COR-L47 (cell line): ENCODE measurements at places on chromosomes 4 and X.

GRCh38 chr4:138671606-138672084 lies 343.9 kb upstream of the NOCT start:
- no peak for DNase-seq

DNA sequence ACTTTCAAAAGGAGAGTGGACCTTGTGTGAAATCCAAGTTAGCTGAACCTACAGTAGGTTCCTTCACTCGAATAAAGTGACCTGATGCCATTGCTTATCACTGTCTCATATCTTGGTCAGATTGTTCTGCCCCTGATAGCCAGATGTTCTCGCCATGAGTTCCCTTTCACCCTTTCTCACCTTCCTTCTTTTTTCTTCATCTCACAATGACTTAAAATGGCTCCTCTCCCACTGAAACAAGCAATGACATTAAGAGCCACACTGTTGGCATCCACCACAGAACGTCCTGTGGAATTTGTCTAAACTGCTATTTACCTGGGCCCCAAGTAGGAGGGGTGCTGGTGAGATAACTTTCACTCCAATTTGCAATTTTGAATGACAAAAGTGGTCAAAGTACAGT lies 227.6 kb upstream of the PPP1R2C start:
- no peak for DNase-seq

- no peak for DNase-seq
Measured at GRCh38 chrX:129732857-129733256, 5.9 kb upstream of the XPNPEP2 start.

GRCh38 chr4:88807499-88807898 lies 109.9 kb upstream of the NAP1L5 start:
- no peak for DNase-seq

DNA sequence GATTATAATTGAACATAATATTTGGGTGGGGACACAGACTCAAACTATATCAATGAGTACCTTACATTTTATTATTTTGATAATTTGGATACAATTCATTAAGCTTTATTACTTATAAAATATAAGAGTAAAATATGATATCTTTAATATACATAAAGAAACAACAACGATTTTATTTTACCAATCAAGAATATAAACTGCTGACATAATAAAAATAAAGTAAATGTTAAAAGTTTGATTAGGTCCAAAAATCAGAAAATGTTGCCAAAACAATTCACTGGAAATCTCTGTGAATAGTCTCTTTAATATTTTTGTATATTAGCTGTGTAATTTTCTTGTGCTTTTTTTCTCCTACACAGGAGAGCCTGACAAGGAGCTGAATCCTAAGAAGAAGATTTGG lies 21.4 kb downstream of the GIMD1 start:
- no peak for DNase-seq

DNA sequence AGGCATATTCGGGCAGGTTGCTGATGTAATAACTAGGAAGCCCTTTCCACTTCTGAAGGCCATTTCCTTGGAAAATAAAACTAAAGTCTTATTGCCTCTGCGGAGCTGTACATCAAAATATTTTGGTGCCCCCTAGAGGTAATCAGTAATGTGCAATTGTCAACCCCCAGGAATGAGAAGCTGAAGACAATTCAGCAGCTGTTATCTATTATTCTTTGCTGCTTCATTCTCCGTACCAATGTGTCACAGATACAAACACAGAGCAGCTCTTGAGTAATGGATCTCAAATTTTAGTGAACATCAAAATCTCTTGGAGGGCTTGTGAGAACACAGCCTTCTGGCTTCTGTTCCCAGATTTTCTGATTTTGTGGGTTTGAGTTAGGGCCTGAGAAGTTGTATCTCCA lies 3.5 kb upstream of the SLIT2 start:
- DNase-seq, result peak; percentile 70

- peak; percentile 43 for DNase-seq
Measured at GRCh38 chr4:176340871-176341685, 21.3 kb downstream of the SPCS3 start.

GRCh38 chr4:45120163-45120562 lies 393.8 kb upstream of the GNPDA2 start:
- DNase-seq, result no peak

GRCh38 chrX:47625365-47625764 lies 4.4 kb downstream of the CFP start:
- no peak for DNase-seq

- no peak for DNase-seq
Measured at GRCh38 chrX:5220421-5220820, 1008.2 kb downstream of the NLGN4X start.

GRCh38 chr4:183455431-183456195 lies 11.2 kb downstream of the CDKN2AIP start:
- no peak for DNase-seq

DNA sequence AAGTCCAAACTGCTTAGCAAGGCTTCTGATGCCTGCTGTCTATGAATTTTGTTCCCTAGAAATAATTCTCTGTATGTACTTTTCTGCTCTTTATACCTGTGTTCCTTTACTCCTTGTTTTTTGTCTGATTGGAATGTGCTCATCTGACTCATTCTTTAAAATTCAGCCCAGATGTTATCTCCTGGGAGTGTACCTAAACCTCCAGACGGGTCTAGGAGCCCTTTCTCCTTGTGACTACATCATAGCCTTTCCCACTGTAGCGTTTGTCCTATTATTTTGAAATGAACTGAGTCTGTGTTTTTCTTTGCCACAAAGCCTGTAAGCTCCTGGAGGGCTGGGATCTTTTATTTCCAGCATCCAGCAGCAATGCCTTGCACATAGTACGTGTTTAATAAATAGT lies 26.3 kb downstream of the POLA1 start:
- no peak for DNase-seq

- DNase-seq, result no peak
Measured at GRCh38 chr4:168874083-168874482, 136.0 kb downstream of the CBR4 start.

DNA sequence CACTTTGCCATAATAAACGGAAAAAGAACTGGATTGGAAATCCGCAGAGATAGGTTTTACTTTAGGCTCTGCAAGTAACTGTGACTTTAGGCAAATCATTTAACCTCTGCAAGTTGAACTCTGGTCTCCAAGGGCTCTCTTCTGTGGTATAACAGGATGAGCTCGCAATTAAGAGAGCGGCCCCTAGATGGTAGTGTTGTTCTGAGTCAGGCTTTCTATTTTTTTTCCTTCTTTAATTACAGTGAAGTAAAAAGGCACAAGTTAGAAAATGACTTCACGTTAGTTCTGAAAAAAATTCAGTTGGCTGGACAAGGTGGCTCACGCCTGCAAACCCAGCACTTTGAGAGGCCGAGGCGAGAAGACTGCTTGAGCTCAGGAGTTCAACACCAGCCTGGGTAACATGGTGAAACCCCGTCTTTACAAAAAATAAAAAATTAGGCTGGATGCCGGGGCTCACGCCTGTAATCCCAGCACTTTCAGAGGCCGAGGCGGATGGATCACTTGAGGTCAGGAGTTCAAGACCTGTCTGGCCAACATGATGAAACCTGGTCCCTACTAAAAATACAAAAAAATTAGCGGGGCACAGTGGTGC lies 18.0 kb downstream of the RPS3A start:
- DNase-seq, result peak; percentile 65

DNA sequence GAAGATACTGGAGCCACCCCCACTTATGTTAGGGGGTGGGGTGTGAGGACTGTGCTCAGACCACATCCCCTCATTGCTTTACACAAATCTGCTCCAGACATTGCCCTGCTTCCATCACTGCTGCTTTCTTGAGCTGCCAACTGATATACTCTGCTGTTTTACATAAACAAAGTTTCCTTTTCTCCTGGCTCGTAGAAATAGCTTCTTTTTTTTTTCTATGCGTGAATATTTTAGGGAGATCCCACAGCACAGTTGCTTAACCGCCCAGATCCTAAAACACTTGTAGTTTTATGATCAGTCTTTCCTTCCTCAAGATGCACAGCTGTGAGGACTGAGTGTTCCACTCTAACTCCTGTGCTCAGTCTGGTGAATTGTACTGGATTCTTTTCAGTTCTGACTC lies 768.4 kb downstream of the PCDH18 start:
- DNase-seq, result no peak
